Stimulated activated CD8-positive, alpha-beta memory T cell treated with anti-CD3 and anti-CD28 coated beads, Interleukin-15, amount 100 ng/mL, for 4 hours (primary cell): ENCODE measurements at places on chromosomes 7 and 10.

DNA sequence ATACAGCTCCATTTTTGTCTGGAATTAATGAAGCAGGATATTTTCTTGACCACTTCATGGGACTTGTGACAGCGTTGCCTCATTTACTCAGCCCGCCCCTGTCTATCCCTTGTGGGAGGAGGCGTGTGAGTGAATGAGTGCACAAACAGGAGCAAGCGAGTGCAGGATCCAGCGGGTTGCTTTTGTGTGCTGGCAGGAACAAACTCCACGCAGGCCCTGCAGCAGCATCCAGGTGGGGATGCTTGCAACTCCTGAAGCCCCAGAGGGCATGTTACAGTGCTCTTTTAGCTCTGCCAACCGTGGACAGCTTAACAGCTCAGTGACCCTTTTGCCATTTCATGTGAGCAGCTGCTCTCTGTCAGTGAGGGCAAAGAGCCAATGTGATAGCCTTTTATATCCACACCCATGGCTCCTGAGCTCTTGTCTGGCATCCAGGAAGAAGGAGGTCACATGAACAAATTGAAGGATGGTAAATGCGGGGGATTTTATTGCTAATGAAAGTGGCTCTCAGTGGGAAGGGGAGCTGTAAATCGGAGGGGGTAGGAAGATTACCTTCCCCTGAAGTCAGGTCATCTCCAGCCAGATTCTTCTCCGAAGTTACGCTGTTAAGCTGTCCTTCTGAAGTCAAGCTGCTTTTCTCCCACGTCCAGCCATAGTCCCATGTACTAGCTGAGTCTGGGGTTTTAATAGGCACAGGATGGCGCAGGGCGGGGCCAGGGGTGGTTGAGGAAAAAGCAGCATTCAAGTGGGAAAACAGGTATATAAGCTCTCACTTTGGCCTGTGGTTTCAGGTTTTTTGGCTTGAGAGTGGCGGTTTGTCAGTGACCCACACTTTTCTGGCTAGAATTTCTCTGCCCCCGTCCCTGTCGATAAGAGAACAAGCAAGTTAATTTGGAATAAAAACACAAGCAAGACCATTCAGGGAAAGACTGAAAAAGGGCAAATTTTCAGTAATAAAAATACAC, 714.7 kb upstream of the MBL2 start:
- no peak for DNase-seq

DNA sequence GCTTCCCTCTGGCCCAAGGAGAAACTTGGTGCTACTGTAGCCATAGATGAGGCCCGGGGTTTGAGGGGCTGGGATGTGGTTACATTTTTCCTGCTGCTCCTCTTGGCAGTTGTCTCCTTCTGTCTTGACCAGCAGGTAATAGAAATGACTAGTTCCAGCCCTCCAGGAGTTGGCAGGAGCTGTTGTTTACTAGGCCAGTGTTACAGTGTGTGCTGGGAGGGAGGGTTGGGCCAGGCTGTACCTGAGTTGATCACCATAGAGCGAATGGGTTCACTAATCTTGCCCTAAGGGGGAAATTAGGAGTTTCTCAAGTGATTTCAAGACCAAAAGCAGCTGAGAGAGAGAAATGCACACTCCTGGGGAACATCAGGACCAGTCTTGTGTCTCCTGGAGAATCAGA, 34.9 kb downstream of the PAX2 start:
- DNase-seq: no peak

DNA sequence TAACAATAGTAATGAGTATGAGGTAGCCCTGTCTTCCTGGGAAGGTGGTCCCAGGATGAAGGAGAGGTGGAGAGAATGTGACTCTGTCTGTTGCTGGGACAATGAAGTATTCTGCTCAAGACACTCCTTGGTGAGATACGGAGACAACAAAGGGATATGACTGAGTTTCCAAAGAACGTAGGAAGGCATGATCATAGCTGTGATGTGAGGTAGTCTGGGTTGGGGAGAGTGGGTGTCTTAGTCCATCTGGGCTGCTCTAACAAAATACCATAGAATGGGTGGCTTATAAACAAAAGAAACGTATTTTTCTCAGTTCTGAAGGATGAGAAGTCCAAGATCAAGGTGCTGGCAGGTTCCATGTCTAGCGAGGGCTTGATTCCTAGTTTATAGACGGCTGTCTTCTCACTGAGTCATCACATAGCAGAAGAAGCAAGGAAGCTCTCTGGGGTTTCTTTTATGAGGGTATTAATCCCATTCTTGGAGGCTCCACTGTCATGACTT, 84.9 kb upstream of the RHOBTB1 start:
- DNase-seq: no peak

DNA sequence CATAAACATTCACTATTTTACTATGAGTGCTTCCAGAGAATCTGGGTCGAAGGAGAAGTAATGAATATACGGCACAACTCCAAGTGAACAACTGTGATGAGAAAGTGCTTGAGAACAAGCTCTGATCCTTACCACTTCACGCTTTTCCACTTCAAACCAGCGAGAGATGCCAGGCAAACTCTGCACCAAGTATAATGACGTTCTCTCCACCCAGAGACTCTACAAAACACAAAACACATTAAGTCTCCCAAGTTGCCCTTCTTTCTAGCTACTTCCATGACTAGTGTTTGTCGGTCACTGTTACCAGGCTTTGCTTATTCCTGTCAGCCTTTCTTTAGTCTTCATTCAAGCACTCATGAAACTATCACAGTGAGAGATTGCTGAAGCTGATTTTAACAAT, 193.1 kb upstream of the IMMP2L start:
- no peak for DNase-seq

DNA sequence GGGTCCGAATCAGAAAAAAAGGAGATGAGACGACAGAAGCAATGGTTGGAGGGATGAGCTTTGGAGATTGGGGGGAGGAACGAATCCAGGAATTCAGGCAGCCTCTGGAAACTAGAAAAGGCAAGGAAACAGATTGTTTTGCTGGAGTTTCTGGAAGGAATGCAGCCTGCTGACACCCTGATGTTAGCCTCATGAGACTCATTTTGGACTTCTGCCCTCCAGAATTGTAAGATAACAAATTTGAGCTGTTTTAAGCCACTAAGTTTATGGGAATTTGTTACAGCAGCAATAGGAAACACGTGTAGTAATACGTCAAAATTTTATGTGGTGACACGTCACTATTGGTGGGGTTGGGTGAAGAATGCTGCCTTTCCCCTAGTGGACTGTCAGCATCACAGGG, 25.6 kb upstream of the NPS start:
- no peak for DNase-seq

GRCh38 chr10:100282907-100283306, 3.6 kb downstream of the BLOC1S2 start:
- DNase-seq: no peak

GRCh38 chr7:50710441-50711154, 72.1 kb downstream of the GRB10 start:
- DNase-seq: no peak

DNA sequence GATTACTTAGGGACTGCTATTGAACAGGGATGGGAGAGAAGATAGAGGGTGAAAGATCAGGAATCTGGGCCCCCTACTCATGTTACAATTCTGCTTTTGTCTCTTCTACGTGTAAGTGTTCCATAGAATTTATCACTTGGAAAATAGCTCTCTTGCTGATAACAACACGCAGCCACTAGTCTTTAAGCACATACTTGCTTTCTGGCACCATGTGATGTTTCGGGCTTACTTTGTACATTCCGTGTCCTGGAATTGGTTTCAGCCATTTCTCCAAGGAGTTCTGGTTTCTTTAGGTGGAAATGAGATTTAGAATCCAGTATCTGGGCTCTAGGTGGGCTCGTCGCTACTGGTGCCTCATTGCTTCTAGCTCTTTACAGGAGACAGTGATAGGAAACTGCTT, 59.7 kb downstream of the TFAM start:
- DNase-seq: no peak

DNA sequence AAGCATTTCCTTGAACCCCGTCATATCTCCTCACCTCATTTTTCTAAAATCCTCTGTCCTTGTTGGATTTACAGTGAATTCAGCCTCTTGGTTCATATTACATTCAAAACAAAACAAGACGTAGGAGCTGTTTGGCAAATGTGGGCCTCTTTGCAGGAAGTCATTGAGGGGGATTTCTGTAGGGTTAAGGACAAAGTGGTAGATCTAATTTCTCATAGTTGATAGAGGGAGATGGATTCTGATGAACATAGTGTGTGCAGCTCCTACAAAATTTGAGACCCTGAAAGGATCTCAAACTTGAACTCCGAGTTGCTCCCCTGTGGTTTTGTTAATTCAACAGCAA, 682 bp downstream of the TBXAS1 start:
- no peak for DNase-seq
